Sigmoid colon (tissue), 7 donors: ENCODE measurements at places on chromosomes 1 and 21. TPM values are rescaled to one million over a fixed set of nuclear protein-coding genes. Genes with fewer than 3 reads are reported as not detected.

KRTAP21-2 gene
- total RNA-seq = not detected

LRRC52 gene
- total RNA-seq = not detected

ALDH4A1 gene
- total RNA-seq = 7.2 TPM

CLIC6 gene
- 0.71 TPM for total RNA-seq

ACKR1 gene
- total RNA-seq = 33.5 TPM

ADORA3 gene
- 12.8 TPM for total RNA-seq

FCRL3 gene
- not detected for total RNA-seq

FALEC gene
- not detected for total RNA-seq

GRCh38 chr1:110106013-110106941 lies 6.0 kb upstream of the UBL4B start:
- H3K36me3 ChIP-seq = no peaks in the 10 kb centered on the region
- no peak overlapping the region for H3K27ac ChIP-seq
- H3K4me3 ChIP-seq = no peak overlapping the region
- H3K27me3 ChIP-seq = no peaks in the 10 kb centered on the region

- DNase-seq = no peak
- H3K36me3 ChIP-seq = no peaks in the 10 kb centered on the region
- no peaks in the 10 kb centered on the region for H3K4me1 ChIP-seq
- H3K27me3 ChIP-seq = no peaks in the 10 kb centered on the region
These were observed 34.8 kb downstream of the CLIC6 start for GRCh38 chr21:34703571-34703970.

- H3K4me1 ChIP-seq = no peaks in the 10 kb centered on the region
- H3K27ac ChIP-seq = no peak overlapping the region
These were observed 104.9 kb upstream of the SNX7 start for GRCh38 chr1:98556521-98557158.

GRCh38 chr1:37734629-37735591 lies 30.0 kb downstream of the EPHA10 start:
- DNase-seq = no peak
- H3K27me3 ChIP-seq = peaks cover 34% of the 10 kb centered on the region
- no peaks in the 10 kb centered on the region for H3K36me3 ChIP-seq
- H3K27ac ChIP-seq = no peak overlapping the region
- no peaks in the 10 kb centered on the region for H3K4me1 ChIP-seq

DNA sequence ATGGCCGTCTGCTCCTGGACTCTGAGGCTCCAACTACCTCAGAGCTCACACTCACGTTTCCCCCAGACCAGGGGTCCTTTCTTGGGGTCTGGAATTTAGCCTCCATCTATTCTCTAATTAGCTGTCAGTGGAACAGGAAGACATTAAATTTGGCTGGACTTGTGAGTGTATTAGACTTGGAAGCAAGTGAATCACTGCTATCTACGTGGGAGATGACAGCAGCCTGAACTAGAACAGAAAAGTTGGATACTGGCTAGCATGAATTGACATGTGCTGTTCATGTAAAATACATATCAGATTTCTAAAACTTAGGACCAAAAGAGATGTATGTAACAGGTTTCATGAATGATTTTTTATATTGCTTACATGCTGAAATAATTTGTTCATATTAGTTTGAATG lies 28.0 kb downstream of the TAF5L start:
- peaks cover 30% of the 10 kb centered on the region for H3K4me1 ChIP-seq
- peak overlapping the region; percentile 85 for H3K27ac ChIP-seq
- no peaks in the 10 kb centered on the region for H3K27me3 ChIP-seq
- H3K4me3 ChIP-seq = no peak overlapping the region
- DNase-seq = no peak

DNA sequence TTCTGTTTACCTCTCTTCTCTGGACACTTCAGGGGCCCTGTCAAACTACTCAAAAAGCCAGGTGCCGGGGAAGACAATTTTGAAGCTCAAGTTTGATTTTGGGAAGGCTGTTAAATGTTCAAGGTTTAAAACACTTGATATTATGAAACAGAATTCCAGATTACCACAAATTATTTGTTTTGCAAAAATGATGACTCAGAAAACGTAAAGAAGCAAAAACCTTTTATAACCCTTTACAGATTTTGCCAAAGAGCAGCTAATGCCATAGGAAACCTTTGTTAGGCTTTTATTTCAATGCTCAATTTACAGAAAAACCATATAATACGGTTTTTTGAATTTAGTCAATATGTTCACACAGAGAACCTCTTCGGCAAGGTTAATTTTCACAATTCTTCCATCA lies 593.4 kb upstream of the ZP4 start:
- H3K36me3 ChIP-seq = no peaks in the 10 kb centered on the region
- no peaks in the 10 kb centered on the region for H3K27me3 ChIP-seq
- no peaks in the 10 kb centered on the region for H3K4me1 ChIP-seq
- no peak overlapping the region for H3K27ac ChIP-seq
- DNase-seq = no peak

DNA sequence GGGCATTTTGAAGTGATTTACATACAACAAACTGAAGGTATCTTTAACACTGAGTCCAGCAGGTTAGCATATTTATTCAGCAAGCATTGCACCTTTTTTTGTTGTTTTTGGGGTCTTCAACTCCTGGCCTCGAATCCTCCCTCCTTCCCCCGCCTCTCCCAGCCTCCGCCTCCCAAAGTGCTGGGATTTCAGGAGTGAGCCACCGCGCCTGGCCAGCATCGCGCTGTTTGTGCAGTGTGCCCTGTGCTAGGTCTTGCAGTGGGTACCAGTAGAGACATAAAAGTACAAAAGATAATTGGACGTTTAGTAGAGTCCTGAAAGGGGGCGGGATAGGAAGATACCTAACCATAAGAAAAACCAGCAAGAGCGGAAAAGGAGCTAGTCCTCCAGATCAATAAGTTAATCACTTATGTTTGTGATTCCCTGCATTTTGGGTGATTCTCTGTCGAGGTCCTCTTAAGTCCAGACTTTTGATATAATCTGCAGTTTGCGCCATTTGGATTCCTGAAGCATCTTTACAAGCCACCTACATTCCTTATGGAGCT lies 111.8 kb downstream of the OSBPL9 start:
- H3K4me1 ChIP-seq = peaks cover 30% of the 10 kb centered on the region
- H3K27ac ChIP-seq = no peak overlapping the region
- no peaks in the 10 kb centered on the region for H3K27me3 ChIP-seq

- no peak overlapping the region for H3K4me3 ChIP-seq
- no peak overlapping the region for H3K27ac ChIP-seq
- no peak for DNase-seq
- H3K36me3 ChIP-seq = no peaks in the 10 kb centered on the region
- peaks cover 30% of the 10 kb centered on the region for H3K4me1 ChIP-seq
These were observed 165.9 kb downstream of the ADGRL4 start for GRCh38 chr1:78840453-78841271.

- H3K27ac ChIP-seq = peak overlapping the region; percentile 65
- H3K27me3 ChIP-seq = no peaks in the 10 kb centered on the region
- H3K36me3 ChIP-seq = no peaks in the 10 kb centered on the region
- H3K4me3 ChIP-seq = peak overlapping the region; percentile 82
- peaks cover 22% of the 10 kb centered on the region for H3K4me1 ChIP-seq
These were observed 1.1 kb downstream of the VANGL2 start for GRCh38 chr1:160401487-160401805.

DNA sequence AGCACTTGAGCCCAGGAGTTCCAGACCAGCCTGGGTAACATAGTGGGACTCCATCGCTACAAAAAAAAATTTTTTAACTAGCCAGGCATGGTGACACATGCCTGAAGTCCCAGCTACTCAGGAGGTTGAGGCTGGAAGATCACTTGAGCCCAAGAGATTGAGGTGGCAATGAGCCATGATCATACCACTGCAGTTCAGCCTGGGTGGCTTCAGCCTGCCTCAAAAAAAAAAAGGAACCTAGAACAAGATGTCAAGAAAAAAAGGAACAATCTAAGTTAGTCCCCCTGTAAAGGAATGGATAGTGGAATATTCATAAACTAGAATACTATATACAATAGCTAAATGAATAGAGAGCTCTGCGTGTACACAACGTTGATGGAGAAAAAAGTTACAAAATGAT lies 14.4 kb downstream of the NSL1 start:
- no peaks in the 10 kb centered on the region for H3K27me3 ChIP-seq
- no peak overlapping the region for H3K27ac ChIP-seq
- H3K36me3 ChIP-seq = no peaks in the 10 kb centered on the region
- H3K4me3 ChIP-seq = no peak overlapping the region
- no peaks in the 10 kb centered on the region for H3K4me1 ChIP-seq

DNA sequence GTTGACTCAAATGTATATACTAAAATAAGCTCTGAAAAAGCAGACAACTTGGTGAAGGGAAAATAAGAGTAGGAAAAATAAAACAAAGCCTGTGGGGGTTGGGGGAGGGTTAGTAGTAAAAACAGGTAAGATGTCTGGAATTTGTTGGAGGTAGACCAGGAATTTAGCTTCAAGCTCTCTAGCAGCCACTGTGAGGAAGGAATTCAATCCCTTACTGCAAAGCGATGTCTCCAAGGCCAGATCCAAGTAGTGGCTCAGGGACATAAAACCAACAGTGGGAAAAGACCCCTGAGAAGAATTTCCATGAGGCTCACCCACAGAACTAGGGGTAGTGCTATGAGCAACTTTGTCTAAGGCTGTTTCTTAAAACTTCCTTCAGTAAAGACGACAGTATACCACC lies 7.8 kb downstream of the ANGPTL7 start:
- peaks cover 98% of the 10 kb centered on the region for H3K36me3 ChIP-seq
- no peak overlapping the region for H3K4me3 ChIP-seq
- DNase-seq = no peak
- H3K27ac ChIP-seq = no peak overlapping the region
- no peaks in the 10 kb centered on the region for H3K27me3 ChIP-seq
- H3K4me1 ChIP-seq = no peaks in the 10 kb centered on the region

DNA sequence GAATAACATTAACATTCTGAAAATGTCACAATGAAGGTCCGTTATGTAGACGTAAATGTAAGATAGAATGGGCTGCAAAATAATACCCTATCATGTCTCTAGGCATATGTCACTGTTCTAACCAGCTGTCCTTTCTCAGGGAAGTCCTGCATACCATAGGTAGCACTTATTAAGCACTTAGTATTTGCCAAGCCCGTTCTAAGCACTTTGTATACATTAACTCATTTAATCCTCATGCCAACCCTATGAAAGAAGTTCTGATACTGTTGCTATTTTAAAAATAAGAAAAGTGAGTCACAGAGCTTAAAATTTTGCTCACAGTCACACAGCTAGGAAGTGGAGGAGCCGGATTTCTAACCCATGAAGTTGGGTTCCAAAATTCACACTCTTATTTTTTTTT lies 15.7 kb downstream of the GAS5 start:
- DNase-seq = no peak
- no peaks in the 10 kb centered on the region for H3K27me3 ChIP-seq
- H3K4me1 ChIP-seq = no peaks in the 10 kb centered on the region
- no peak overlapping the region for H3K27ac ChIP-seq

- no peak overlapping the region for H3K27ac ChIP-seq
- no peak overlapping the region for H3K4me3 ChIP-seq
These were observed 160.3 kb downstream of the CACNA1E start for GRCh38 chr1:181643631-181644030.
